ENCODE measurements at places on chromosomes 4 and X. TPM values are rescaled to one million over a fixed set of nuclear protein-coding genes. Genes with fewer than 3 reads are reported as not detected.

DNA sequence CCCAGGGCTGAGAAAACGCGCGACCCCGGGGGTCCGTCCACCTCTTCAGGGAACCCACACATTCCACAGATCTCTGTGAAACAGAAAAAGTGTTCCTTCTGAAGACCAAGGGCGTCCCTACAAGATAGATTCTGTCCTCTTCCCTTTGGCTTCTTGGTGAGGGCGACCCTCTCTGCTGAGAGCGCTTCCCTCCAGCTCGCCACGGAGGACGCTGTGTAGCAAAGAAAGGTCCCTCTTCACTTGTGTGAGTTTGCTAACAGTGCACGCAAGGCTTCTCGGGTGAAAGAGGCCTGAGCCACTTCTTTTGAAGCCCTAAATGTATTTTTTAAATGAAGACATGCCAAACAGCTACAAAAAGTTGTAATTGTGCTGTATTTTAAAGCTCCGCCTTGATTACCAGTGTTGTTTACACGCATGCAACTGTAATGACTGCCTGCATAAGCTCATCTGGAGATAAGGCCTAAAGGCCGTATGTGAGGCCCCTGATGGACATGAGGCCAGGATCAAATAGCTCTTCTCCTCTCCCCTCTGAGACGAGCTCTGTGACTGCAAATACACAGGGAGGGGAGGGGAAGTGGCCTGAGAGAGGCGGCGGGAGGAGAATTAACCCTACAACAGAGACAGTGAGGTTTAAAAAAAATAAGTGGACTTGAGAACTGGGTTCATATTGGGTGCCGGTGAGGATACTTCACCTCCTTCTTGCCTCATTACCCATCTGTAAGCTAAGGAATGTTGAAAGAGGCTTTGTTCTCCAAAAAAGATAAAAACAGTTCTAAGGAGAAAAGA, 95.5 kb downstream of the SOWAHB start:
- H3K4me3 ChIP-seq, result peak overlapping the region; percentile 51
- H3K27me3 ChIP-seq, result peaks cover 25% of the 10 kb centered on the region
- H3K27ac ChIP-seq, result peak overlapping the region; percentile 72

DNA sequence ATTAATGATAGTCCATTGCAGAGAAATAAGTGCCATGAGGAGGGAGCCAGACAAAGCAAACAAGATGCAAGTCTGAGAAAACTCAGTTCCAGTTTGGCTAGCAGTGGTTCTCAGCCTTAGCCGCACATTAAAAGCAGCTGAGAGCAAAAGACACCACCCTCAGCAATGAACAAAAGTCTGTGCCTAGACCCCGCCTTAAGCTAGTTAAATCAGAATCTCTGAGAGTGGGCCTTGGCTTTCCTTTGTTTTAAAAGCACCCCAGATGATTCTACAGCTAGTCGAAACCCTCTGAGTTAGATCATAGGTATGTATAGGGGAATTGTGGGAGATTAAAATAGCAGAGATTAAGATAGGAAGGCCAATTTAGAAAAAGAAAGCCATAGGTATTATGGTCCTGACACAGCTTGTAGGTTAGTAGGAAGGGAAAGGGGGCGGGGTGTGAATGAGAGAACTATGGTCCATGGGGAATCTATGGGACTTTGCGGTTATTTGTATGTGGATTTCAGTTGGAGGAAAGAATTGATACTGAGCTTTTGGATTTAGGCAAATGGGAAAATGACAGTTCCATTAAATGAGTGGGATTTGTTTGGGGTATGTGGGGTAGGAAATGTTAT, 12.0 kb downstream of the SPRY1 start:
- no peak overlapping the region for H3K4me3 ChIP-seq
- H3K27ac ChIP-seq, result no peak overlapping the region
- peaks cover 18% of the 10 kb centered on the region for H3K36me3 ChIP-seq
- no peak for DNase-seq
- H3K27me3 ChIP-seq, result no peaks in the 10 kb centered on the region

DNA sequence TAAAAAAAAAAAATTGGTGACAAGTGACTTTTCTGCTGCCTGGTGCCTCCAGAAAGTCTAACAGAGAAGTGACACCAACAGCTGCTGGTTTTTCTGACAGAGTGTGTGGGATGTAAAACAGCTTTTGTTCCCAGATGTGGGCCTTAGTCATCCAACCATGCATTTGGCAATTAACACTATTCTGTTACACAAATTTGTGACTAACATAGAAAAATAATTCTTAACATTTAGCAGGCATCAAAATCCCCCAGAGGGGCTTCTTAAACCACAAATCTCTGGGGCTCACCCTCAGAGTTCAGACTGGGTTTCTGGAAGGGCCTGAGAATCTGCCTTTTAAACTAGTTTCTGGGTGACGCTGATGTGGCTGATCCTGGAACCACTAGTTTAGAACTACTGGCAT, 100.5 kb upstream of the PCDH7 start:
- H3K27me3 ChIP-seq, result no peaks in the 10 kb centered on the region
- no peak for DNase-seq
- no peak overlapping the region for H3K27ac ChIP-seq
- no peak overlapping the region for H3K4me3 ChIP-seq
- H3K4me1 ChIP-seq, result no peaks in the 10 kb centered on the region

GRCh38 chr4:153087671-153088194, 116.5 kb upstream of the TRIM2 start:
- no peak overlapping the region for H3K27ac ChIP-seq
- no peaks in the 10 kb centered on the region for H3K36me3 ChIP-seq
- H3K4me3 ChIP-seq, result no peak overlapping the region
- H3K27me3 ChIP-seq, result peaks cover 3% of the 10 kb centered on the region

DNA sequence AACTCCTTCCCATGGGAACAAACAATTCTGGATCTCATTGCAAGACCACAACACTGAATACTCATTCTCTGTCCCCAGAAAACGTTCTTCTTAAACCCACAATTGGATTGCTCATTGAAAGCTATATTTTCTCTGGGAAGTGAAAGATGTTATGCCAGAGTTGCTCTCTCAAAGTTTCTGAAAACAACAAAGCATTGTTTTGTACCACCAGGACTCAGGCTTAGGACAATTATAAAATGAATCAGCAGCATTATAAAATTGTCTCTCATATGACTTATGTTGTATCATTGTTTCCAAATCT, 26.5 kb downstream of the TFDP3 start:
- peaks cover 20% of the 10 kb centered on the region for H3K4me1 ChIP-seq
- no peak overlapping the region for H3K4me3 ChIP-seq
- no peaks in the 10 kb centered on the region for H3K27me3 ChIP-seq
- no peak for DNase-seq
- no peak overlapping the region for H3K27ac ChIP-seq

- no peak for DNase-seq
- H3K36me3 ChIP-seq, result peaks cover 5% of the 10 kb centered on the region
These were observed 2352.3 kb downstream of the PCDH7 start for GRCh38 chr4:33072298-33073089.

GRCh38 chr4:112523008-112523721, 7.2 kb upstream of the NEUROG2 start:
- DNase-seq, result no peak
- H3K27ac ChIP-seq, result no peak overlapping the region
- H3K4me3 ChIP-seq, result peak overlapping the region; percentile 88
- H3K36me3 ChIP-seq, result no peaks in the 10 kb centered on the region
- H3K4me1 ChIP-seq, result peaks cover 10% of the 10 kb centered on the region

- H3K4me3 ChIP-seq, result no peak overlapping the region
- DNase-seq, result no peak
- no peaks in the 10 kb centered on the region for H3K36me3 ChIP-seq
- peaks cover 27% of the 10 kb centered on the region for H3K4me1 ChIP-seq
These were observed 31.2 kb downstream of the PJA1 start for GRCh38 chrX:69133921-69134542.

- no peak overlapping the region for H3K27ac ChIP-seq
- H3K27me3 ChIP-seq, result no peaks in the 10 kb centered on the region
- H3K4me3 ChIP-seq, result no peak overlapping the region
- H3K4me1 ChIP-seq, result no peaks in the 10 kb centered on the region
- no peak for DNase-seq
- no peaks in the 10 kb centered on the region for H3K36me3 ChIP-seq
These were observed 147.7 kb upstream of the TBL1X start for GRCh38 chrX:9317176-9317575.

DNA sequence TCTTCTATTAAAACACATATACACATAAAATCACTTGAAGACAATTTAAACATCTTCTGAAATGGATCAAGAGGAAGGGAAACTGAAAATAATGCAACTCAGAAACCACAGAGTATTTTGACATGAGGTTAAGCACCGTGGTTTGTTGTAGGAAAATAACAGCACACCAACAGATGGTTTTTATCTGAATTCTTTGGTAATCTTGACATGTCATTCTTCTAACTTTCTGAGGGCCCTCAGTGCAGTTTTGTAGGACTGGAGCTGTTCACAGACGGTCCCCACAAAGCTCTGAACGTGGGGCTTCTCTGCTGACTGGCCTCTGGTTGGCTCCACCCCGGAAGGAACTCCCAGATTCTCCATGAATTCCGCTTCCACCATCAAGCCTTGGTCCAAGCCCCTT, 16.0 kb upstream of the TLR8 start:
- no peaks in the 10 kb centered on the region for H3K27me3 ChIP-seq
- H3K4me3 ChIP-seq, result no peak overlapping the region
- H3K4me1 ChIP-seq, result no peaks in the 10 kb centered on the region
- no peak overlapping the region for H3K27ac ChIP-seq

DNA sequence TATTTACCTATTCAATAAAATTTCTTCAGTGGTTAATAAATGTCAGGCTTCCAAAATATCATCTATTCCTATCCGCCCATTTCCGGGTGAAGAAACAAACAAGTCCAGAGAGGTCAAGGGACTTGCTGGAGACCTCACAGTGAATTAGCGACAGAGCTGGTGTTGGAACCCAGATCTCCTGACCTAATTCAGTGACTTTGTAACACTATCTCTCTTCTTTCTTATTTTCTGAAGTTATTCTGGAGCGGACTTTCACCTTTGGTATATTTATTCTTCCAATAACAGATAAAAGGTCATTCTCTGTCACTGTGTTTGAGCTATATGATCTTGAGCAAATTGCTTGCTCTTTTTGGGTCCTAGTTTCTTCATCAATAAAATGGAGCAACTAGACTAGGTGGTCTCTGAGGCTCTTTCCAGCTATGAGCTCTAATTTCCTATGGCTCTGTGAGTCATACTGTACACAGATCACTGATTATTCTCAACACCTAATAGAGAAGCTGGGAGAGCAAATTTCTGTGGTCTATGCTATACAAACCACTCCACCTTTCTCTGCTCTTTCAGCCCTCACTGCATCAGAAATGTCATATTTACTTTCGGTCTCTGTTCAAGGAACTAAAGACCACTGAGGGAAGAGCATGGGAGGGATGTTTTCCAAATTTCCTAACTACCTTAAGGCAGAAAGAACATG, 113.2 kb upstream of the IGSF1 start:
- no peak overlapping the region for H3K27ac ChIP-seq
- H3K36me3 ChIP-seq, result no peaks in the 10 kb centered on the region
- no peaks in the 10 kb centered on the region for H3K4me1 ChIP-seq
- H3K27me3 ChIP-seq, result no peaks in the 10 kb centered on the region
- H3K4me3 ChIP-seq, result no peak overlapping the region

DNA sequence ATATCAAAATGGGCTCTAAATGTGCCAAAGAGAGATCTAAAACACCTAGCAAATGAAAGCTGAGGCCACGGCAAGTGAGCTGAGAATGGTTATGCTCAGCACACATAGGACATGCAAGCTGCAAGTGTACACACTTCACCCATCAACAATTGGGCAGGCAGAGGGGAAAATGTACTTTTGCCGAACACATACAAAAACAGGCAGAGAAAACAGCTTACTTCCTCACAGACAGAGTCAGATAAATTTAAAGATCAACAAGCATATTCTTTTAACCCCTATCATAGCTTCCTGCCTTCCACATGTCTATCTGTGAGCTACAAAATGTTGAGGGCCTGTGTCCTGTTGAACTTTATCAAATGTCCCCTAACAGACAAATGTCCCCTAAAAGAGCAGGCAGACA, 60.3 kb downstream of the SH3KBP1 start:
- H3K4me1 ChIP-seq, result no peaks in the 10 kb centered on the region
- H3K36me3 ChIP-seq, result no peaks in the 10 kb centered on the region
- no peak overlapping the region for H3K4me3 ChIP-seq
- no peak overlapping the region for H3K27ac ChIP-seq
- no peak for DNase-seq

GRCh38 chrX:37367946-37368345, 18.8 kb downstream of the PRRG1 start:
- no peak for DNase-seq
- no peak overlapping the region for H3K27ac ChIP-seq
- H3K27me3 ChIP-seq, result no peaks in the 10 kb centered on the region

DNA sequence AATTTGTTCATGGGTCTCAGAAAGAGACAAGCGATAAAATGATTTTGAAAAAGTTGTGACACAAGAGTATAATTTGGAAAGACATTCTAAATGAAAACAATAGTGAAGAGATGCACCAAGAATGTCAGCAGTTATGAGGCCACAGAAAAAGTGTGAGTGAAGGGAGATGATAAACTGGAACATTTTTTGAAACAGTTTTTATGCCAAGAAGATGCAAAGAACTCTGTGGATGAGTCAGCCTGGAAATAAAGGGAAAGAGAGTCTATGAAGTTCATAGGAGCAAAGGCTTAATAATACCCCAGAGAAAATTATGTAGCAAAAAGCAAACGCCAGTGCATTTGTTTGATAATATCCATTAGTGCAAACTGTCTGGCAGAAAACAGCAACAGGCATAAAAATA, 188.4 kb upstream of the TBC1D9 start:
- H3K4me1 ChIP-seq, result peaks cover under 1% of the 10 kb centered on the region
- no peaks in the 10 kb centered on the region for H3K36me3 ChIP-seq
- no peak overlapping the region for H3K27ac ChIP-seq
- no peaks in the 10 kb centered on the region for H3K27me3 ChIP-seq
- H3K4me3 ChIP-seq, result no peak overlapping the region

DNA sequence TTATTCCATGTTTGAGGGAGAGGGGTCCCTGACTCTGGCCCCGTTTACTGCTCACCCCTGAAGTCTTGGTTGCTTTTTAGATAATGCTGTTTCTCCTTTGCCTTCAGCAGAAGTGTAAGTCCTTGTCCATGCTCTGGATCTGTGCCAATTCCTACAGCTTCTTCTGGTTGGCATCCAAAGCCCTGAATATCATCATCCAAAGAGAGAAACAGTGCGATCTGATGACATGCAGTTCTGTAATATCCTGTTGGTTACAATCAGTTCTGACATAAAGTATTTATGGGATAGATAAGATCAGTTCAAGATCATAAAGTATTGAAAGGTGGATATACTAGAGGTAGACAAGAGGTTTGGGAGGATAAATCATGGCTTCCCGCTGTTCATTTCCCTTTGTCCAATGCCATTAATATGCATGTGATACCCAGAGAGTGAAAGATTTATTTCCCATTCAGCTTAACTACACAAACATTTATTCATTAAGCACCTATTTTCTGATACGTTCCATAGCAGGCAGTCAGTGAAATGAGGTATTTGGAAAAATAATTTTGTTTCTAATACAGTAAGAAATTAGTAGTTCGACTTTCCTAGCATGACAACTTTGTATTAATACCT, 53.2 kb upstream of the TMEM150C start:
- H3K4me1 ChIP-seq, result peaks cover 7% of the 10 kb centered on the region
- DNase-seq, result no peak
- H3K27me3 ChIP-seq, result peaks cover 22% of the 10 kb centered on the region
- no peaks in the 10 kb centered on the region for H3K36me3 ChIP-seq
- no peak overlapping the region for H3K27ac ChIP-seq
- H3K4me3 ChIP-seq, result no peak overlapping the region

Gene IRS4
- total RNA-seq, result 13.7 TPM

Gene RNF175
- 11.3 TPM for total RNA-seq

Gene APELA
- total RNA-seq, result 0.26 TPM

Gene TMEM33
- 60.5 TPM for total RNA-seq

Gene BTK
- 0.34 TPM for total RNA-seq

All from type B pancreatic cell (in vitro differentiated cells).